Renal pelvis (tissue), 12 donors: ENCODE measurements at places on chromosomes 1 and 21.

- no peak for DNase-seq
Measured at GRCh38 chr21:34126269-34126668, 52.9 kb downstream of the MRPS6 start.

GRCh38 chr1:244112636-244113035 is 61.6 kb downstream of the ZBTB18 start:
- no peak for DNase-seq

DNA sequence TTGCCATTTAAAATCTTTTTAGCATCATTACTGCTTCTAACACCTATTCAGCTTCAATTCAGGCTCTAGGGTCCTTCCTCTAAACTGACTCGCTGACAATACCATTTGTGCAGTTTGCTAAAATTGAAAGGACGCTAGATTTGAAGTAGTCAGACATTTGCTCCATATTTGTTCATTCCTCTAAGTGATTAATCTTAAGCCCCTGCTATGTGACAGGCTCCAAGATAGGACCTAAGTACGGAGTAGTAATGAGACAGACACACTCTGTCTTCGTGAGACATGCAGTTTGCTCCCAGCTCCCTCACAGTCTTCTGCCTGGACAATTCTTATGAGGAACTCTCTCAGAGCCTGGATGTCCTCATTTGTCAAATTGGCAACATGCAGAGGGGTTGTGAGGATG is 26.1 kb upstream of the CD53 start:
- no peak for DNase-seq

DNA sequence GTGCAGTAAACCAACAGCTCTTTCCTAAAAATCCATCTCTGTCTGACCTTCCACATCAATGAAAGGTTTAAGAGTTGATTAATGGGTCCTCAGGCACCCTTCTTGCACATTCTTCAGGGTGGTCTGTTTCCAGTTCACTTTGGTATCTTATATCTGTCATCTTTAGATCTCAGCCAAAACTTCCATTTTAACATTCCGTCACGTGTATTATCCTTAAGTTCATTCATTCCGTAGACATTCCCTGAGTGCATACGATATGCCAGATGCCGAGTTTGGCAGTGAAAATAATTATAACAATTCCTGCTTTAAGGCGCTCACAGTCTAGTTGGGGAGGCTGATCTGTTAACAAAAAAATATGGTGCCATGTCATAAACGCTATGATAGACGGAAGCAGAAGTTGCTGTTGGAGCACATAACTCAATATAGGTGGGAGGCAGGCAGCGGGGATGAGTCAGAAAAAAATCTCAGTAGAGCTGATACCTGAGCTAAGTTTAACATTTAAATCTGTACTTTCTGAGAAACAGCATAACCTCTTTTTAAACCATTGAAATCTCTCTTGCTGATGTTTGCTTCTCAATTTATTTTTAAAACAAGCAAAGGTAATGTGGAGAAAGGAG is 59.6 kb upstream of the HOOK1 start:
- no peak for DNase-seq

- DNase-seq, result no peak
Measured at GRCh38 chr1:194342484-194343262, 1156.3 kb upstream of the B3GALT2 start.

DNA sequence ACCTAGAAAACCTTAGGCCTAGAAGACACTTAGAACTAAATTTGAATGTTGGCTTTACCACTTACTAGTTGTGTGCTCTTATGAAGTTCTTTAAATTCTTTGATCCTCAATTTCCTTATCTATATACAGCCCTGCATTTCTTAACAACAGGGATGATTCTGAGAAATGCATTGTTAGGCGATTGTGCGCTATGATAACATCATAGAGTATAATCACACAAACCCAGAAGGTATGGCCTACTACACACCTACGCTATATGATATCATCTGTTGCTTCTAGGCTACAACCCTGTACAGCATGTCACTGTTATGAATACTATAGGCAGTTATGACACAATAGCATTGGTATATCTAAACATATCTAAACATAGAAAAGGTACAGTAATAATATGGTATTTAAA is 137.4 kb downstream of the CHD1L start:
- DNase-seq, result no peak

- DNase-seq, result no peak
Measured at GRCh38 chr21:38399103-38399502, 99.2 kb downstream of the ERG start.

GRCh38 chr1:84299536-84300170 is 1.9 kb upstream of the SAMD13 start:
- DNase-seq, result peak; percentile 3

DNA sequence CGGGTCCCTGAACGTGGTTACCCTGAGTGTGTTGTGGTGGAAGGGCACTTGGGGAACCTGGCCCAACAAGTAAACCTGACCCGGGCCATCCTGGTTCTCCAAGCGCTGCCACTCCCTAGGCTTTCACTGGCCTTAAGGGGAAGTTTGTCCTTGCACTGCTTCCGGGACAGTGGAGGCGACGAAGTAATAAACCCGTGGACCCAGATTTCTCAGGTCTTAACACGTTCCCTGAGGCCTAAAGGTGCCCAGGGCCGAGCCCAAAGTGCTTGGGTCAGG is 261 bp upstream of the CCDC24 start:
- DNase-seq, result no peak

- DNase-seq, result no peak
Measured at GRCh38 chr21:43373362-43374227, 53.3 kb downstream of the SIK1 start.

DNA sequence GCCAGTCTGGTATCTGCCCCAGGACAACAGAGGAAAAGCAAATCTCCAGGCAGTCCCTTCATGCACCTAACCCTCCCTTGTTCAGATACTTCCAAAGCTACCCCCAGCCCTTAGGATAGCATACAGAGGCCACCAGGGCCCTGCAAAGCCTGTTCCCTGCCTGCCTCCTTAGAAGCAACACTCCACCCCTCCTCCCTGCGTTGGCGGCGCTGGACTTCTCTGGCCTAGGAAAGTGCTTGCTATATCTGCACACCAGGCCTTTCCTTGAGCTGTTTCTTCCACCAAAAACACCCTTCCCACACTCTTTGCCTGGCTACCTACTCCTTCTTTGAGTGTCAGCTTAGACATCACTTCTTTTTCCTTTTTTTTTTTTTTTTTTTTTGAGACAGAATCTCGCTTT is 61.3 kb downstream of the GRIK3 start:
- DNase-seq, result no peak

- no peak for DNase-seq
Measured at GRCh38 chr1:151436985-151437384, 22.3 kb downstream of the POGZ start.

- no peak for DNase-seq
Measured at GRCh38 chr1:221704306-221704705, 37.6 kb downstream of the DUSP10 start.

DNA sequence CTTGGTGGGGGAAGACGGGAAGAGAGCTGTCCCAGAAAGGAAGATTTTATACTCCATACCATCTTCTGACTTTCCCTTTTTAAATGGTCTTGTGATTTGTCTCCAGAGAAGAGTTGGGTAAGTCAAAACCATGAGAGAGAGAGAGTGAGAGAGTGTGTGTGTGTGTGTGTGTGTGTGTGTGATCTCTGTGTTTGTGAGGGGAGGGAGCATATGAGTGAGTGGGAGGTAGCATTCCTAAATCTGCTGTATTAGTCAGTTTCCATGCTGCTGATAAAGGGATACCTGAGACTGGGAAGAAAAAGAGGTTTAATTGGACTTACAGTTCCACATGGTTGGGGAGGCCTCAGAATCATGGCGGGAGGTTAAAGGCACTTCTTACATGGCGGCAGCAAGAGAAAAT is 102.0 kb upstream of the VANGL1 start:
- DNase-seq, result no peak

- no peak for DNase-seq
Measured at GRCh38 chr1:19678493-19678892, 13.8 kb downstream of the HTR6 start.

- DNase-seq, result no peak
Measured at GRCh38 chr1:173424782-173425407, 52.2 kb upstream of the PRDX6 start.

- DNase-seq, result no peak
Measured at GRCh38 chr1:207603777-207604176, 41.2 kb upstream of the CR1L start.

GRCh38 chr1:231357831-231358354 is 19.8 kb downstream of the SPRTN start:
- DNase-seq, result peak; percentile 63

DNA sequence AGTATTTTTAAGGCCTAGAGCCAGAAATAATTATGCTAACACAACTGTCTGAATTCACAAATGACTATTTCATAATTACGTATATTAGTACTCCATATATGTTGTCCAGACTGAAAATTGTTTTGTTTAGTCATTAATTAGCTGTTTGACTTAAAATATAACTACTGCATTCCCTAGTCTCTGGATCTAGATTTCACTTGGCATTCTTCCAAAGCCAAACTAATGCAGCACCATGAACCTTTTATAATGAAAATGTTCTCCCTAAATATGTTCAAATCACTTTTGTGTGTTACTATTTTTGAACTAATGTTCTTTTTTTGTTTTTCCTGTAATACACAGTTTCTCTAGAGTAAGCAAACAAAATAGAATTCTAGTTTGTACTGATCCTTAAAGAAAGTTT is 46.1 kb downstream of the CAMTA1 start:
- no peak for DNase-seq

DNA sequence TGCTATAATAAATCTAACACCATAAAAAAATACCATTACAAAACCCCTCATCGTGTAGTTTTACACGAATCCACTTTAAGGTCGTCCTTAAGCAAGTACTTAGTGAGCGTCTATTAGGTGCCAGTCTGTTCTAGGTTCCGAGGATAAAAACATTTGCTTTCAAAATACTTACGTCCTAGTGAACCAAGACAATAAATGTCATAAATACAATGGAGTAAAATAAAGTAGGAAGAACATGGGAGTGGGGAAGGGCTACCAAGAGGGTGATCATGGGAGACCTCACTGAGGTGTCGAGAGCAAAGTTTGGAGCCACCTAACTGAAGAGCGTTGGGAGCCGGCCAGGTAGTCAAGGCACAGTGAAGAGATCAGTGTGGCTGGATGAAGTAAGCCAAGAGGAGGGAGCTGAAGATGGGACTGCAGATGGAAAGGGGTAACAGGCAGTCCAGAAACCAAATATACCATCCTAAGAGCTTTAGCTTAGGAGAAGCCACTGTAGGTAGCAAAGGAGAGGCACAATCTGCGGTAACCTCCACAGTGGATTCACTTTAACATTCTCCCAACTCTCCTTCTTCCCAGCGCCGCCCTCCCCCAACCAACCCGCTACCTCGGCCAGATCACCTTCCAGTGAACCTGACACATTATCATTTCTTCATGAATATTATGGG is 684 bp downstream of the LTN1 start:
- DNase-seq, result no peak

DNA sequence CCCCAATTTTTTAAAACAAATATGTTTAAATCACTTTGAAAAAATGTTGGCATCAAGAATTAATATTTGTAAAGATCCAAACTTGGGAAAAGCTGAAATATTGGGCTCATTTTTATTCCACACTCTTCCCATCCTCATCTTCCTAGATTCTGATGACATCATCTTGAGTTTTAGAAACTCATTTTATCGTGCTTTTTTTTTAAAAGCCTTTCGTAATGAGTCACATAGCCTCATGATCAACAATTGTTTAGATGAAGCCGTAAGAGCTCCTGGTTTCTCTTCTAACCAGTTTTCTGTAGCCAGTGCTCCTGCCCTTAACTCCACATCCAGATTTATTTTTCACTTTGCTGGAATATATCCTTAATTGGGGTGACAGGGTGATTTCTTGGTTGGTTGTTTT is 78.6 kb downstream of the POFUT2 start:
- no peak for DNase-seq
